Stimulated activated CD4-positive, alpha-beta T cell treated with anti-CD3 and anti-CD28 coated beads, Interleukin-1b, Interleukin-23, amount 100 ng/mL, for 1 hour (primary cell): ENCODE measurements at places on chromosomes 13 and 19.

GRCh38 chr19:4559569-4559968 is at the start of gene SEMA6B:
SEMA6B (minus strand) TSS chr19:4559684; CDS start chr19:4558457, 1,227 bp downstream.
- DNase-seq = no peak

DNA sequence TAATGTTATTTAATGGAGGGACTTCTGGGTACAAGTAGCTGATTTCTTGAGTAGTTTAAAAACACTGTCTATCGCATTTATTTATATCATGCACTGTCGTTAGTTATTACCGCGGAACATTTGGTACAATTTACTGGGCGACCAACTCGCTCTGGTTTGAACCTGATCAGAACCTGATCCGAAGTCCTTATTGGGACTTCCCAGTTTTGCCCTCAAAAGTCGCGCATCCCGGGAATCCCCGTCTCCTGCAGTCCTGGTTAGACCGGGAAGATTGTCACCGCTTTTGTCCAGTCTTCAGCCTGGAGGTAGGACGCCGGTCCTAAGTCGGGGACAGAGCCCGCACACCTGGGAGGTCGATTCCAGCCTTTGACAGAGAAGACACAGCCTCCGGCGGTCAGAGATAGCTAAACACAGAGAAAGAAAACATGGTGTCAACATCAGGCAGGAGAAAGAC is 694 bp downstream of the CLN5 start:
- DNase-seq = no peak

DNA sequence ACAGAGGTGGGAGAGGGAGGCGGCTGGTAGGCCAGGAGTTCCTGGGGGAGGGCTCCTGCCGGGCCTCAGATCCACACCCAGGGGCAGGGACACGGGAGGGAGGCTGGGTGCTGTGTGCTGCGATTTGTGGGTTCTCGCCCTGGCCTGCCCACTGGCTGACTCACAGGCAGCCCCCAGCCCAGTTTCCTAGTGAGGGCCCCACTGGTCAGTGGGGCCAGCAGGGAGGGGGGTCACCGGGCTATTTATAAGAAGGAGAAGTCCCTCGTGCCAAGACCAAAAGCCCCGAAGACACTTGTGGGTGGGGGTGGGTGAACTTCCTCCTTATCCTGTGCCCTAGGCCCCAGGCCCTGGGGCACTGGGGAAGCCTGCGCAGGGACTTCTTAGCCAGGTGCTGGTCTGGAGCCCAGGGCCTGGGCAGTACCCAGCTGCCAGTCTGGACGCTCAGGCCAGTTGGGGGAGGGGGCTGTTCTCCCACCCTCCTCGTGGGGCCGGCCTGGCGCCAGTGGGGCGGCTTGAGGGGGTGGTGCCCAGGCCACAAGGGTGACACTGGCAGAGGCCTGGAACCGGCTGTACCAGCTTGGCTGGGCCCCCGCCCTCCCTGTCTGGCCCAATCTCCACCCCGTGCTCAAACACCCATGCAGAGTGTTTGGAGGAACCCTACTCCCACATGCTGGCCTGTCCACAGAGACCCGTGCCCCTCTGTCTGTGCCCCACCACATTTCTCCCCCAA is 5.0 kb upstream of the JUNB start:
- DNase-seq = no peak

DNA sequence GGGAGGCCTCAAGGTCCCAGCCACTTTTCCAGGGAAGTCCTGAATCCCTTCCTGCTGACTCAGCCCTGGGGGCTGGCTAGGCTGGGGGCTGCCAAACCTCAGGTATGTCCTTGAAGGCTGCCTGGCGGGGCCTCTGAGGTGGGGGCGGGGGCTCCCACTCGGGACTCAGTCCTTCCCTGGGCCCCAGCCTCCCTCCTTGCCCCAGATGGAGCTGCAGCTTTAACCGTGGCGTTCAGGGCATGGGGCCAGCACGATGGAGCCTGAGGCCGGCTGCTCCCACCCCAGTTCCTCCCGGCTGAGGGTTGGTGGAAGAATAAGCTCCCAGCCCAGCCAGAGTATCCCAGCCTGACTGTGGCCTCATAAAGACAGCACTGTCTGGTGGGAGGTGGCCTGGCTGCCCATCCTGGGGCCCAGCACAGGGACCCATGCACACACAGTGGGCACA is 12.4 kb downstream of the CILP2 start:
- DNase-seq = no peak

DNA sequence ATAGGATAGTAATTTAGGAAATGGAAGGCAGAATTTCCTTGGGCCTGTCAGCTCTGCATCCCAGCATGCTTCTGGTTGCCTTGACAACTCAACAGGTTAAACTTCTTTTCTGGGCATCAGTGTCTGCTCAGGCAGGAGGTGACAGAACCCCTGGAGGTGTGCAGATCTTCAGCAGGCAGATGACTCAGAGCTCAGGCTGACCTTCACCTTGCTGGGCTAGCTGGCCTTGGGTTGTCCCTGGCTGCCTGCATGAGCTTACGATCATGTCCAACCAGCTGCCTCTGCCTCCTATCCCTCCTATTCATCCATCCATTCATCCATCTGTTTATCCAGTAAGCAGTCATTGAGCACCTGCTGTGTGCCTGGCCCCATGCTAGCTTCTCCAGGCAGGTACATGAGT is 81.2 kb upstream of the KCTD15 start:
- DNase-seq = no peak

GRCh38 chr19:56978023-56978565 is 137.6 kb upstream of the PEG3 start:
- DNase-seq = no peak

DNA sequence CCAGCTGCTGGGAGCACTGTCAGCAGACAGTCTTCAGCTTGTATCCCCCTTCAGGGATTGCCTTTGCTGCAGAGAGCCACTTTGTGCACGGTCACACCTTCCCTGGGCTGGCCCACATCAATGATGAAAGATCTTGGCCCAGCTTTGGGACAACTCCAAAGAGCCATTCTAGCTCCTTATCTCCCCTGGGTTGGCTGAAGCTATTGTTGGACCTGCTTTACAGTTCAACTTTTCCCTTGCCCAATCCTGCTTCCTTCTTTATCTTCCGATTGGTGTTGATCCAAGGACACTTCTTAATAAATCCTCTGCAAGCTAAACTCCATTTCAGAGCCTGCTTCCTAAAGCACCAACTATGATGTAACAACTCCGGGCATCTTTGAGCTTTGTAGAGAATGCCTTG is 466.4 kb downstream of the KLF12 start:
- DNase-seq = no peak

GRCh38 chr13:32829676-32830335 is 186.4 kb upstream of the KL start:
- DNase-seq = no peak

DNA sequence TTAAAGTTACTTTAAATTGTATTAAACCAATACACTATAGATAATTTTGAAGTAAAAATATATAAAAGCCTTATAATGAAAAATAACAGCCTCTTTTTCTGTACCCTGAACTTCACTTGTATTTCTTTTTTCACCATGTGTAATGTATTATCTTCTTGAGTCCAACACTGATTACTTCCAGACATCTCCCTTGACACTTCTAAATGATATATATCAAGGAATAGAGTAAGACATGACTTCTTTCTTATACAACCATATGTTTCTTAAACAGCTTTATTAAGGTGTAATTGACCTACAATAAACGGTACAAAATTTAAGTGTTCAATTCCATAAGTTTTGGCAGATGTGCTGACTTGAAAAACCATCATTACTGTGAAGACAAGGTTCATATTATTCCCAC is 531.9 kb downstream of the OLFM4 start:
- DNase-seq = no peak

GRCh38 chr13:62578402-62578801 is 1162.8 kb upstream of the PCDH20 start:
- DNase-seq = no peak

- no peak for DNase-seq
Measured at GRCh38 chr13:38914070-38914469, 76.6 kb downstream of the STOML3 start.

GRCh38 chr13:112781881-112782361 is 92.1 kb downstream of the ATP11A start:
- no peak for DNase-seq

- DNase-seq = no peak
Measured at GRCh38 chr13:79508224-79508961, 27.4 kb downstream of the NDFIP2 start.

GRCh38 chr13:101512650-101513049 is 60.2 kb downstream of the ITGBL1 start:
- no peak for DNase-seq

- DNase-seq = no peak
Measured at GRCh38 chr13:50334944-50335343, 319.7 kb downstream of the KCNRG start.

- DNase-seq = no peak
Measured at GRCh38 chr13:85441975-85442374, 357.2 kb downstream of the SLITRK6 start.

- DNase-seq = no peak
Measured at GRCh38 chr13:102333320-102334198, 68.3 kb downstream of the FGF14 start.

GRCh38 chr13:107035778-107036177 is 467.8 kb upstream of the ARGLU1 start:
- DNase-seq = no peak

GRCh38 chr13:103799028-103799427 is 732.8 kb upstream of the SLC10A2 start:
- no peak for DNase-seq

GRCh38 chr13:42394361-42394708 is 122.4 kb downstream of the AKAP11 start:
- no peak for DNase-seq

DNA sequence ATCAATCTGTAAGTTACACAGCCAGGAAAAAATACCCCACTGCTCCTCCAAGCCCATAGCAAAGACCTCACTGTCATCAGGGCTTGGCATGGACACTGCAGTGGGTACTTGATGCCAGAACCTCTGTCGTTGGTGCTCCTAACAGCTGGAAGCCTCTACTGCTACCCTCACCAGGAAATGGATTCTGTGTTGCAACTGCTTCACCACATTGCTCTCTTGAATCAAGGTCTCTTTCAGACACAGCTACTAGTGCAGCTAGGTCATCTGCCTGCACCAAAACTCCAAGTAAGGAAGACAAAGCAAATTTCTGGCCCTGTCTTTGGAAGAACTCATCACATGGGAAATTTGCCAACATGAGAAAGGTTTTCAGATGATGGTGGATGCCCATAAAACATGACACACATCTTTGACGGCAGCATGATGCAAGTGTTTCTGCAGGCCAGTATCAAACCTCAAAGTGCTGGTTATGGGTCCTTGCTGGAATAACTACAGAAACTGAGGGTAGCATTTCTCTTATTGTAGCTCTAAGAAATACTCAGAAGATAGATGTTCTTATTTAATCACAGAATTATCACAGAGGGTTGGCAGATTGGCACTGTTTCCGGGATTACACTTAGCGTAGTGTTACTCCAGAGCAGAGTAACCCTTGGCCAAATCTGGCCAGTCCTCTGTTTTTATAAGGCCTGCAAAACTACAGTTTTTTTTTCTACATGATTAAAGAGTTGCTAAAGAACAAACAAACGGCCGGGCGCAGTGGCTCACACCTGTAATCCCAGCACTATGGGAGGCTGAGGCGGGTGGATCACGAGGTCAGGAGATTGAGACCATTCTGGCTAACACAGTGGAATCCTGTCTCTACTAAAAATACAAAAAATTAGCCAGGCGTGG is 12.9 kb upstream of the PCCA start:
- no peak for DNase-seq

DNA sequence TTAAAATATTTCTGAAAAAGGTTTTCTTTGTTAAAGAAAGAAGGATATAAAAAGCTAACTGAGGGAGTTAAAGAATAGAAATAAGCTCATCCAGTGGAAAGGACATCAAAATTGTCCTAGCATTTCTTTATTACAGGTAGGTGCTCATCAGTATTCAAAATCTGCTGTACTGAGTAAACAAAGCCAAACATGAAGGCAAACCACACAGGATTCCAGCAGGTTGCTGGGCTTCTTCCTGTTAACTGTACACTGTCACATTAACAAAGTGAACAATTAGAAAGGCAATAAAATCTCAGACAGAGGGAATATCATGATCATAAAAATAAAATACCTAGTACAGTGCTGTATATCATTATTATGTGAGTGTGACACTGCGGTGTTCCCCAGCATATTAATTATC is 1541.0 kb downstream of the SLITRK5 start:
- no peak for DNase-seq

DNA sequence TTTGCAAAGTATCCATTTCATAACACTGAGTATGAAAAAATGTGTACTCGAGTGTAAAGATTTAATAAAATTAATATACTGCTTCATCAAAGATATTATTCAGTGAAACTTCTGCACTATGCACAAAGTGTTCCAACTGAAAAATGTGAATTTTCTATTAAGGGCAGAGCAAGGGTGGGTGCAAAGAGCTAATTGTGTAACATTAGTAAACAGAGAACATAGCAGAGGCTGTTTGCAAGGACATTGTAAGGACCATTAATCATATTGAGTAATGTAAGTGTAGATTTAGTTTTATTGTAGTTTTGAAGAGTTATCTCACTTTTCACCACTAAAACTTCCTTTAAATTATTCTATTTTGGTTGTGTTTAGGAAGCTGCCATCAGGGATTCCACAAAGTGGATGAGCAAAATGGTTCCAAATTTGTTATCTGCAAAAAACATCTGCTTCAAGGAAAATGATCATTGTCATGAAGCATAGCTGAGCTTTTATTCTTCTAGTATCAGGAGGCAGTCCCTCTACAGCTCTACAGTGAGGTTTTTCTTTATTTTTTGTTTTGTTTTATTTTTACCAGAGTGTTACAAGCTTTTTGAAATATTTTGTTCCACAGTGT is 1375.4 kb downstream of the SLITRK1 start:
- no peak for DNase-seq

GRCh38 chr13:46380242-46380641 is 6.8 kb downstream of the RUBCNL start:
- no peak for DNase-seq

DNA sequence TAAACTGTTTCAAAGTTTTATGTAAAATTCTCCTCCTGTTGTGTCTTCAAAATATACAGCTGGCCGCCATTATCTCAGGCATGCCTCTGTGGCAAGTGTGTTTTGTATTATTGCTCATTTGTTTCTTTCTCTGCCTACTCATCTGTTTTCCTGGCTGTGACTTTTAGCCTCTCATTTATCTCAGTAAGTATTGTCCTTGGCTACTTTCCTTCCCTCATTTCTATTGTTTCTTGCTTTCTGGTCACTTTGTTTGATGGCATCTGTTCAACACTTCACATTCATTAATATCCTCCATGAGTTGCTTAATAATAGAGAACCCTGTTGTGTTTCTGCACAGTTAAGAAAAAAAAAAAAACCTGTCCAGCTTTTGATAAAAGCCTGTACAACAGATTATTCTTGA is 869.4 kb downstream of the PCDH17 start:
- DNase-seq = no peak
